ENCODE measurements at places on chromosomes 5 and 9.

GRCh38 chr9:34546834-34547827, 24.3 kb upstream of the ENHO start:
- no peak for DNase-seq

DNA sequence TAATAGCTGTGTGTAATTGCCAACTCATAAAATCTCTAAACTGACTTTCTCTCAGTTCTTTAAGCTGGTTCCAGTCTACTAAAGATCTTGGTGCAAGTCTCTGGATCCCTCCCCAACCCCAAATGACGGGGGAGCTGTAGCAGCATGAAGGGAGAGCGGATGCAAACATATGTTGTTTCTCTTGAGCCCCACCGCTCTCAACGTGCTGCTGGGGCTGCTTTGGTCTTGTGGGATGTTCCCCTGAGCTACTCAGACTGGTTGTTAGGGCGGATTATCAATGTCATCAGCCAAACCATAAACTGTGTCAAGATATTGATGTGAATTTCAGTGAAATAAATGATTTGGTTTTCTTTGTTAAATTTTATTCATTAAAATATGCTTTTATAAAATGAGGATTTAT, 40.9 kb upstream of the APC start:
- DNase-seq, result no peak

DNA sequence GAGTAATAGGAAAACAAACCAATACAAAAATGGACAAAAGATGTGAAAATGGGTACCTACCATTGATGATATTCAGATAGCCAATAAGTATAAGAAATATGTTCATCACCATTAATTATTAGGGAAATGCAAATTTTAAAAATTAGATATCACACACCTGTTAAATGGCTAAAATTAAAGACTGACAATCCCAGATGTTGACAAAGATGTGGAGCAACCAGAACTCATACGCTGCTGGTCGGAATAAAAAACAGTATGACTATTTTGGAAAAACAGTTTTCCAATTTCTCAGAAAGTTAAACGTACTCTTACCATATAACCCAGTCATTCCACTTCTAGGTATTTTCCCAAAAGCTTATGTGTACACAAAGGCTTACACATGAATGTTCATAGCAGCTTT, 27.1 kb downstream of the TMEM267 start:
- no peak for DNase-seq

- no peak for DNase-seq
Measured at GRCh38 chr5:23507278-23507685, at the start of gene PRDM9. TSS of gene PRDM9 (plus strand) at chr5:23507609. CDS start at chr5:23509034, 1,425 bp downstream.

DNA sequence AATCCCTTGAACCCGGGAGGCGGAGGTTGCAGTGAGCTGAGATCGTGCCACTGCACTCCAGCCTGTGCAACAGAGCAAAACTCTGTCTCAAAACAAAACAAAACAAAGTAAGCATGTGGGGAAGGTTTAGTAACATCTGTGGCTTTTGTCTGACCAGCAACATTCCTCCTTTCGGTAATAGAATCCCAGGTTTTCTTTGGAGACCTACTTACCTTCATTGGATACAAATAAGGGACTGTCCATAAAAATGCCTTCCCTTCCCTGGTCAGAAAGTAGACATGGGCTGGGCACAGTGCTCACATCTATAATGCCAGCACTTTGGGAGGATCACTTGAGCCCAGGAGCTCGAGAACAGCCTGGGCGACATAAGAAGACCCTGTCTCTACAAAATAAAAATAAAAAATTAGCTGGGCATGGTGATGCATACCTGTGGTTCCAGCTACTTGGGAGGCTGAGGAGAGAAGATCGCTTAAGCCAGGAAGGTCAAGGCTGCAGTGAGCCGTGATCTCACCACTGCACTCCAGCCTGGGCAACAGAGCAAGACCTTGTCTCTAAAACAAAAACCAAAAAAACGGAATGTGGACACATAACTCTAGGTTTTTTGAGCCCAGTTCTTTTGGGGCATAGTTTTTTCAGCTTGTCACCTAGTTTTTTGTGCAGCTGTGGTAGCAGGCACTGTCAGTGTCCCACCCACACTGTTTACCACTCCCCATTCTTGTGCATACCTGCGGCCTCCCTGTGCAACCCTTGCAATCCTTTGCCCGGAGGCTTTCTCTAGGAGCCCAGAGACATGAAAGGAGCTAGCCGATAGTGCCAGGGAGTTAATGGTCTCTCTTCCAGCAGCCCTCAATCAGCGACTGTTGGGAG, 9.0 kb upstream of the SPINK4 start:
- no peak for DNase-seq

- DNase-seq, result no peak
Measured at GRCh38 chr9:114214686-114215414, 59.5 kb downstream of the COL27A1 start.
